GM04503 (cell line): ENCODE measurements at places on chromosomes 2 and 18.
A peak's percentile ranks its signal among the peaks of the same experiment; 100 is the strongest.

DNA sequence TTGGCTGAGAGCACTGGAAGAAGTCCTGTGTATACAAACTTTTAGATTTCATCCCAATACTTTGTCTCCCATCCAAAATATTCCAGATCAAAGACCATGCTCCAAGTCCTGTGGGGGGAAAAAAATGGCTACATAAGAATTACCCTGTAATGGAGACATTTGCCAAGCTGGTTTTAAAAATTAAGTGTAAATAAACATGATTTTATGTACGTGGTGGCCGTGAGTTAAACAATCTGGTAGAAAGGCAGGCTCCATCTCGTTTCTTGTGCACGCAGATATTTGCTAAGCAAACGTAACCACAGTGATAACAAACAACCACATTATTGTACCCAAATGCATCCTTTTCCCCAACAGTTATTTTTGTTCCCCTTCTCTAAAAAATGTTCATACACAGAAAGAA, 176.4 kb downstream of the ZNF516 start:
- DNase-seq: no peak

- DNase-seq: no peak
Measured at GRCh38 chr2:108257757-108258331, 18.1 kb downstream of the SULT1C3 start.

GRCh38 chr2:118807668-118808428, 39.6 kb downstream of the EN1 start:
- DNase-seq: no peak

DNA sequence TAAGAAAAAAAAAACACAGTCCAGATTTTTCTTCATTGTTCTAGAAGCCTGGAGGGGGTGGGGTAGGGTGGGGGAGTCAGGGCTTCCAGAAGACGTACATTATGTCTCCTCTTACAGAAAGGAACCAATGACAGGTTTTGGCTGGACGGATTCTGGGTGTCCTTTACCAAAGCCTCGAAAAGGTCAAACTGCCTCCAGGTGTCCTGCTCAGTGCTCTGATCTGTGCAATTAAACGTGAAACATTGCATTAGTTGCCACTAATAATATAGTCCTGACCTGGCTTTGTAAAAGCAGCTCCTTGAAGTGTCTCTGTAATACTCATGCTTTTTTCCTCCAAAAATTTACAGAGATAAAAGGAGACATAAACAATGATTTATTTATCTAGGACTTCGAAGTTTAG, 11.1 kb upstream of the MTA3 start:
- no peak for DNase-seq

DNA sequence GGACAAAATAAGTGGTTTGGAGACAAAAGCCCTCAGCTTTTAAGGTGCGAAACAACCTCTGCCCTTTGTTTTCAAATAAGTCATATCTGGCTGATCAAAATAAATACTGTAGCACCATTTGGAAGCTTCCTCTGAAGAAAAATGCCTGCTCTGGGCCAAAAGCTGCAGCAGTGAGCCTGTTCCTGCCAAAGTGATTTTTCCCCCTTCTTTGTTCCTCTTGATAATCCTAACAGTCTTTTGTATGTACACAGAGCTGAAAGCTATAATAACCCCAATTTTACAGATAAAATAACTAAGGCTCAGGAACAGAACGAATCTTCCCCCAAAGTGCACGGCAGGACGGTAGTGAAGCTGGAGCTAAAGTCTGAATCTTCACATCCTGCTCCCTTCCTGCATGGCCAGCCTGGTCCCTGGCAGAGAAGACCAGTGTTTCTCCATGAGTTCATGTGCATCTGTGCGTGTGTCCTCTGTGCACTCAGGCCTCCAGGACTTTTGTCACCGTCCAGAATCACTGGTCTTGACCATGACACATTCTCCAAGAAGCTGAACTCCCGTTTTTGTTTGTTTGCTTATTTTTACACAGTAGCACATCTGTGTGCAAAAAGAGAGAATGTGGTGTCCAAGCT, 2114.1 kb upstream of the PIK3C3 start:
- no peak for DNase-seq

DNA sequence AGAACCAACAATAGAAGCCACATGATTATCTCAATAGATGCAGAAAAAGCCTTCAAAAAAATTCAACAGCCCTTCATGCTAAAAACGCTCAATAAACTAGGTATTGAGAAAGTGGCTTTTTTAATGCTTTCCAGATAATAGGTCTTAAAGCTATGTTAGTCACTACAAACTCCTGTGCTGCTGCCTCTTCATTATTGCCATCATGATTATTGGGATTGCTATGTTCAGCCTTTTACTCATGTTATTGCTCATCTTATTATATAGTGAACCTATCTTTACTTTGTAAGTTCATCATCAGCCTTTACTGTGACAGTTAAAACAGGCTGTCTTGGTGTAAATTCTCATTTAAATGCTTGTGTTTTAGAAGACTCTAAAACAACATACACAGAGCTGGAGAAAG, 1557.2 kb upstream of the ZEB2 start:
- no peak for DNase-seq

DNA sequence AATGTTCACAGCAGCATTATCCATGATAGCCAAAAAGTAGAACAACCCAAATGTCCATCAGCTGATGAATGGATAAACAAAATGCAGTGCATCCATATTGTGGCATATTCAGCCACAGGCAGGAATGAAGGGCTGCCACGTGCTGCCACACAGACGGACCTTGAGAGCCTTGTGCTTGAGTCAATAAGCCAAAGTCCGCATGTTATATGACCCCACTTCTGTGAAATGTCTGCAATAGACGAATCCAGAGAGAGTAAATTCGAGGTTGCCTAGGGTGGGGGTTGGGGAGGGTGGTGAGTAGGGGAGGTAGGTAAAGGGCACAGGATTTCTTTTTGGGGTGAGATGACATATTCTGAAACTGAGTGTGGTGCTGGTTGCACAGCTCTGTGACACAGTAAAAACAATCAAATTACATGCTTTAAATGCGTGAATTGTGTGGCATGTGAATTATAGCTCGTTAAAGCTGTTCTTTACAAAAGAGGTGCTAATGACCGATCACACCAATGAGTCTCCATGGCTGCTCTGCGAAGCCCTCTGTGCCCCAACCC, 38.9 kb upstream of the LDLRAD4 start:
- DNase-seq: no peak

DNA sequence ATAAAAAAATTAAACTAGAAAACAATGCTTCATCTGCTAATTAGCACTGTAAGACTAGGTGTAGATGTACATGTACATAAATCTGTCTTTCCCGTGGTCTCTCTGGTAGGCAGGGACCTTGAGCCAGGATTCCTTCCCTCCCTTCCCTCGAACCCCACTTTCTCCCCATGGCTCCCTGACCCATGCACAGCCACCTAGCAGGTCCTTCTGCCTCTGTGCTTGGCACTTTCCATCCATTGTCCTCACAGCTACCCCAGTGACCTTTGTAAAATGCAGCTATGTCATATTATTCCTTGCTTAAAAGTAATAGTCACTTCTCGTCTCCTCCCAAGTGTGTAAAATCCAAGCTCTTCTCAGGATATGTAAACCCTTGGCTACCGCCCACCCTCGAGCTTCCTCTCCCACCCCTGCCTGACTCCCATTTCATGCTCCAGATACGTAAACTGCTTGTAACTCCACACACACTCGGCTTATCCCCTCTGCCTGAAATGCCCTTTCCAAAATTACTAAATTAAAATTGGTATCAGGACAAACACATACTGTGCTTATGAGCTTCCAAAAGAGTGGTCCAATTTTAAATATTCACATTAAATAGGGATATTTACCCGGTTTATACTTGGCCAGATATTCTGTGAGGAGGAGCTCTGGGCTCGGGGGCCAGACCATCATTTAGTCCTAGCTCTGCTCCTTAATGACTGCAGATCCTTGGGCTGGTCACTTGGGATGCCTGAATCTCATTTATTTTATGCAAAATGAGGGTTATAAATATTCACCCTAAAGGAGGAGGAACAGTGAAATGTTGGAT, 54.0 kb upstream of the RALBP1 start:
- no peak for DNase-seq

DNA sequence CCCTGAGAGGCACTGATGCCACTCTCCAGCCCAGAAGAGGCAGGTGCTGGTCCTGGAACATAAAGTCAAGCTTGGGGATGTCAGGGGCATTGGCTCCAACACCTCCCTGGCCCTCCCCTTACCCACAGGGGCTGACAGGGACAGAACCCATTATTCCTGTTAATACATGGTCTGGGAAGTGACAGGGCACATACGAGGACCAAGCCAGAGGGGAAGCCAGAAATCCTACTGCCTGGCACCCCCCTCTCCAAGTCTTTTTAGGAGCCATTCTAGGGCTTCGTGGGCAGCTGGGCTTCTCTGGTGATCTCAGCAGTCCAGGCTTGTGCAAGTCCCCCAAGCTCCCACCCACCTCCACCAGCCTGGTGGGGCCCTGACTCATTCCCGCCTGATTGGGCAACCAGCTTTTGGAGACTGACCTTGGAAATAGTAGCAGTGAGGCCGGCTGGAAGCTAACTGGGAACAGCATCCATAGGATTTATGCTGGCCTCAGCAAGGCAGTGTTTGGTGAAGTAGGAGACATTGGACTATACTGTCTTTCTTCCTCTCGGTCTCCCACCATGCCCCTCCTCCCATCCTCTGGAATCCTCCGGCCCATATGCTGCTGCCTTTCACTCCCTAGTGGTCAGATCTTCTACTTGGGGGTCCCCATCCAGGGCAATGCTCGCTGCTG, 86.4 kb upstream of the HK2 start:
- DNase-seq: peak; percentile 49

DNA sequence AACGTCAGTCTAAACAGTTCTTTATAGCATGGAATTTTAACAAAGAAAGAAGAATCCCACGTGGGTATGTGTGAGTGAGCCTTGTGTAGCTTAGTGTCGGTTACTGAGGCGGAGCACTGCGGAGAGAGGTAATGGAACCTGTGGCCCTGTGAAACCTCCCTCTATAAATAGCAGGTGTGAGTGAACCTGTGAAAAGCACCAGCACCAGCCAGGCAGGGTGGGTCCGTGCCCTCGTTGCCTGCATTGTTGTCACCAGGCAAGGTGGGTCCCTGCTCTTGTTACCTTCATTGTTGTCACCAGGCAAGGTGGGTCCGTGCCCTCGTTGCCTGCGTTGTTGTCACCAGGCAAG, 4.7 kb downstream of the CTDP1 start:
- DNase-seq: no peak

DNA sequence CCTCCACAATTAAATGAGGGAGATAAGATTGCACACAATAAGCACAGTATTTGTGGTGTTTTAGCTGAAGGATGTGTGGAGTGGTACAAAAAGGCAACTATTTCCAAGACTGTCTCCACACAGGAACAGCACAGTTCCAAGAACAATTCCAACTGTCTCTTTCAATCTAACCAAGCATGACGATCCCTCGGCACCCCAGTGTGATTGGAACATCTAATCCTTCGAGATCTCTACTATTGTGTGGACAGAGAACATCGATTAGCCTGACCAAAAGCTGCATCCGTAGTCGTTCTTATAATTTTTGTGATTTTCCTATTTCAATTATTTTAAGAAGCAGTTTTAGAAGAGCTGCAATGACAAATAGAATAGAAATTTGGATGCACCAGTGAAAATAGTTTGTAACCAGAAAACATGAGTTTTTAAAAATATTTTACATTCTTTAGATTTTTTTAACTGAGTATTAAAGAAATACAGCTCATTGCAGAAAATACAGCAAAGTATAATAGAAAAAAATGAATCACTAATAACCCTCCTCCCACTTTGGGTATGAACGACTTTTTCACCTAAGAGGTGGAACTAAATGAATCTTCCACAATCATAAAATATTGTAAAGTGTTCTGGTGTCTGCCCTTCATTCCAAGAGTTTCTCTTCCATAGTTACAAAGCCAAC, 76.4 kb upstream of the CABLES1 start:
- no peak for DNase-seq

GRCh38 chr2:176291335-176291734, 22.1 kb downstream of the MTX2 start:
- no peak for DNase-seq

DNA sequence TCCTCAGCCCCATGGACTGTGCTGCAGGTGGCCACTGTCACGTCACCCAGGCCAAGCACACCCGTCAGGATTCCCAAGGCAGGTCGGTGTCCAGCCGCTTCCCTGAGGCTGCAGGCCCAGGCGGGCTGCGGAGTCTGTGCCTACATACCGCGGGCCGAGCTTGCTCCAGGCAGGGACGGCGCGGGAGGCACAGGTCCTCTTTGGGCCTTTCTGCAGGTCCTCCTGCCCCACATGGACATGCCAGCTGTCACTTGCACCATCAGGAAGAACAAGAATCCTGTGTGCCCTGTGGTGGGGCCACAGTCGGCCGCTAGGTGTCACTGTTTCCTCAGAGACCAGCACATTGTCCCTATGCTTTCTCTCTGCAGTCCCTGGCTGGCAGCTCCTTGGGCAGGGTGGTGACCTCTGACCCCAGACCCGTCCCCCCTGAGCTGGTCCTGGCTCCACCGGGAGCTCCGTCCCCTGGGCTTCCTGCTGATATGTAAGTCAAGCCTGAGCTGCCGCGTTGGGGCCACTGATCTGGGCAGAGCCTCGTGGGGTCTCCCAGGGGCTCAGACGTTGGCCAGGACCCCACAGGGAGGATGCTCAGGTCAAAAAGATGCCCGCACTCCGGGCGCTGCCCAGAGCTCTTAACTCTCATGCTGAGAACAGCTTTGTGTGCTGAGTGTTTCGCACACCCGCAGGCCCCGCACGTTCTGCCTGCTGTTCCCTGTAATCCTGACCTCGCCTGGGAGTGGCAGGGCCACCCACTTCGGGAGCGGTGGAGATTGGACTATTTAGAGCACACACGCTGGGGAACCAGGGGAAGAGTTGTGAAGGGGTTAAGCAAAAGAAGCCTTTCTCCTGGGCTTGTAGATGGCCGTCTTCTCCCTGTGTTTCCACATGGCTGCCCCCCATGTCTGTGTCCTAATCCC, 17.3 kb upstream of the AGXT start:
- no peak for DNase-seq

GRCh38 chr2:215931256-215931903, 82.0 kb downstream of the MREG start:
- no peak for DNase-seq

GRCh38 chr2:22375096-22375495, 1009.9 kb upstream of the KLHL29 start:
- no peak for DNase-seq

- DNase-seq: no peak
Measured at GRCh38 chr2:205579335-205579734, 103.0 kb upstream of the NRP2 start.

GRCh38 chr2:15976354-15976753, 36.0 kb downstream of the MYCN start:
- no peak for DNase-seq

- DNase-seq: no peak
Measured at GRCh38 chr2:238576674-238577073, 149.9 kb downstream of the ASB1 start.

GRCh38 chr2:157890969-157891642, 15.0 kb upstream of the ACVR1 start:
- DNase-seq: no peak

DNA sequence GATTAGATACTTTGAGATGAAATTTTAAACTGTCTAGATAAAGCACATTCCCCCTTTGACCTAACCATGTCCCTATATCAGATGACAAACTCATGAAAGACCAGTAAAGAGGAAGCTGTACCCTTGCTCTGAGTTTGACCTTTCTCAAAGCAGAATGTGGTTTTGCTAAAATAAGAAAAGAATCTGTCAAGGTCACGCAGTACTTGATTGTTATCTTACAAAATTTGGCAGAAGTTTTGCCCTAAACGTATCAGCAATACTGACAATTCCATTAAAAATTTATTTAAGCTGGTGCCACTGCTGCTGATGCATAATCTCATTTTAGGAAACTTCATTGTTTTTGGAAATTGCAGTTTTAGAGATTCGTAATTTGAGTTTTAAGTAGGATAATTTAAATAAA, 31.2 kb upstream of the GALM start:
- no peak for DNase-seq

GRCh38 chr2:2913601-2914120, 464.0 kb downstream of the EIPR1 start:
- DNase-seq: no peak
